ENCODE measurements at places on chromosomes 11 and 22.
A peak's percentile ranks its signal among the peaks of the same experiment; 100 is the strongest.

GRCh38 chr11:43866969-43867368 lies 13.7 kb upstream of the ALKBH3 start:
- no peak for DNase-seq

DNA sequence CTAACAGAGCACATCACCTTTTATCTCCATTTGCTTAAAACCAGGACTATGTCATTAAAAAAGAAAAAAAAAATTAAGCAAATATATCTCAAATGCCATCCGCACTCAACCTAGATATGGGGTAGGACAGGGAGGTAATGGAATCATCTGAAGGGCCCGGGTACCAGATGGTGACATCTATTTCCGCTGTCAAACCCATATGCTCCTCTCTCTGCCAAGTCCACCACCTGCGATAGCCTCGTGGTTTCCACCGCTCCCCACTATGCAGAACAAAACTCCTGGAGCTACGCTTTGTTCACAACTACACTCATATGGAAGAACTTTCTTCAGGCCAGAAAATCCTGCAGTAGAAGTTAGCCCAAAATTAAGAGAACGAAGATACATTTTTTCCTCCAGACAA lies 31.4 kb downstream of the FEZ1 start:
- DNase-seq = no peak

DNA sequence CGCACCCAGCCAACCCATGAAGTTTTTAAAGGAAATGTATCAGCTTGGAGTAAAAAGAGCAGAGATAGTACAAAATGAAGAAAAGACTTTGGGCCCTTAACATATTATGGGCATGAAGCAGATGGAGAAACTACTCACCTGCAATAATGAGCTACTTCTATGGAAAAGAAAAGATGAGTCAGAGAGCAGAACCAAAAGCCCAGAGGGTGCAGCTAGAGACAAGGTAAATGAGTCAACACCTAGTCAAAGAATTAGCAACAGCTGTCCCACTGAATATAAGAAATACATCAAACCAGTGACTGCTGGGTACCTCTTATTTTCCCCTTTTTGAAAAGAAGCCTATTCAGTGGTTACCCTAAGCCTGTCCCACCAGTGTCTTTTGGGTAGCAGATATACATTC lies 61.8 kb downstream of the RPL27A start:
- no peak for DNase-seq

GRCh38 chr11:79931692-79932091 lies 490.9 kb upstream of the TENM4 start:
- no peak for DNase-seq

- no peak for DNase-seq
Measured at GRCh38 chr22:27809226-27809603, 7.7 kb upstream of the MN1 start.

- DNase-seq = peak; percentile 51
Measured at GRCh38 chr11:64263021-64263946, 12.0 kb downstream of the PLCB3 start.

DNA sequence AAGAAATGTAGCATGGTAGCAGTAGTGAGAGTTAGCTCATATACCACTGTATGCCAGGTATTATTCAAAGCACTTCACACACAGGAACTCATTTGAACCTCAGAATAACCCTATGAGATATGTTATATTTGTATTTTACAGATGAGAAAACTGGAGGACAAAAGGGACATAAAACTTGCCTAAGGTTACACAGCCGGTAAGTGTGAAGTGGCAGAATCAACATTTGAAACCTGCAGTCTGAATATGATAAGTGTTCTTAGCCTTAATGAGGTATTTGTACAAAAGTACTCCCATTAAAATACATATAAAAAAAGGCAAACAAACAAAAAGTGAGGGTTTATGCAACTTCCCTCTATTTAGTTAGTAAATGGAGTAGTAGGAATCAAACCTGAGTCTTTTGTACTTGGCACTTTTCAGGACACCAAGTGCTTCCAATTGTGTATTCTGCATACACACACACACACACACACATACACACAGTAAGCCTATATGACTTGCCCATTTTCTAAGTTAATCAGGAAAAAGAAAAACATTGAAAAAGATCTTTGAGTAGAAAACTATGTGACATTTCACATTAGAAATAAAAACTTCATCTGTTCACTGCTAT lies 223.9 kb upstream of the FOLH1 start:
- DNase-seq = no peak

GRCh38 chr22:44221710-44222475 lies 41.2 kb downstream of the PARVG start:
- no peak for DNase-seq

DNA sequence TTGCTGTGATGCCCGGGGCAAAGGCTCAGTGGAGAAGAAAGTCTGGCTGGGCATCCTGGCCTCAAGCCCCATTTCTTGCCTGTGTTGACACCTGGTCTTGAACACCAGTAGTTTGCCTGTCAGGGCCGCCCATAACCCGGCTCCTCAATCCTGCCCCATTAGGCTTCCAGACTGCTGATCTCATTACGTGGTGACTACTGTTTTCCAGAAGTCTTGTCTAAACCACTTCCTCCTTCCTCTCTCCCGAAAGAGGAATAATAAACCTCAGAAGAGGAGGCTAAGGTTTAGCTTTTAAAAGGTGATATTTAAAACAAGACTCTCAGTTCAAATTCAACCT lies 97.7 kb downstream of the CD44 start:
- DNase-seq = peak; percentile 52

GRCh38 chr11:22432291-22433093 lies 94.3 kb downstream of the SLC17A6 start:
- peak; percentile 10 for DNase-seq

- no peak for DNase-seq
Measured at GRCh38 chr11:132408877-132409276, 1038.5 kb downstream of the NTM start.

DNA sequence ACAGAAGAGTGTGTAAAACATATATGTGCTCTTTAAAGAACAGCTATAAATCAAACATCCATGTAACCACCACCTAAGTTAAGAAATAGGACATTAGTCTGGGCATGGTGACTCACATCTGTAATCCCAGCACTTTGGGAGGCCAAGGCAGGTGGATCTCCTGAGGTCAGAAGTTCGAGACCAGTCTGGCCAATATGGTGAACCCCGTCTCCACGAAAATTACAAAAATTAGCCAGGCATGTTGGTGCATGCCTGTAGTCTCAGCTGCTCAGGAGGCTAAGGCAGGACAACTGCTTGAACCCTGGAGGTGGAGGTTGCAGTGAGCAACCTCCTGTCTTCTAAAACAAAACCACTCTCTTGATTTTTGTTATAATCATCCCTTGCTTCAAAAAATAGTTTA lies 103.3 kb downstream of the LRRC32 start:
- no peak for DNase-seq

- peak; percentile 93 for DNase-seq
Measured at GRCh38 chr11:35927682-35928081, 16.2 kb upstream of the LDLRAD3 start.

DNA sequence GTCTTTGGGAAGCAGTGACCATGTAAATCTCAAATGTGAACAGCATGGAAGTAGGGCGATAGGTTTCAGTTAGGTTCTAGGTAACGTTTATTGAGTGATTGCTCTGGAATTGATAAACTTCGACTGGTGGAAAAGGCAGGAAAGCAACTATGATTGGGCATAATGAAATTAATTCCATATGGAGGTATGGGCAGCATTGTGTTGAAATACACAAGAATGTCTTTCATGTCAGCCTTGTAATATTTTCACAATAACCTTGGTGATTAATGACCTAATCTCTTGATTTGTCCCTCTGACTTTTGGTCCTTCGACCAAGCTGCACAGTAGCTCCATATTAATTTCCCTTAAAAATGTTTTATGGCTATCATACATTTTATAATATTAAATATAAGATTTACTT lies 2.8 kb downstream of the CEP57 start:
- peak; percentile 38 for DNase-seq

DNA sequence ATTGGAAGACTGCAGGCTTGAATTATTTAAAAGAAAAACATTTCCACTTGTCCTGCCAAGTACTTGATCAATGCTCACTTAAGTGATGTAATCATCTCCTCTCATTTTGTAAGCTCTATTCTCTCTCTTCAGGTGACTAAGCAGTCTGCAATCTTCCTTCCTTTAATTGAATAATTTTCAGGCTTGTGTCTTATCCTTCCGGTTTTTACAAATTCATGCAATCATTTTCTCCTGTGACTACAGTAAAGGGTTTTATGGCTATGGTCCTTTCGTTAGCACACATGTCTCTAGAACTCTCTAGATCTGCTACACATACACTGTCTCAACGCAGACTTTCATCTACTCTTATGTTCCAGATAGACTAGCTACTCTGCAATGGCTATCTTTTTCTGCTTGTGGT lies 12.6 kb upstream of the UPB1 start:
- DNase-seq = peak; percentile 72

DNA sequence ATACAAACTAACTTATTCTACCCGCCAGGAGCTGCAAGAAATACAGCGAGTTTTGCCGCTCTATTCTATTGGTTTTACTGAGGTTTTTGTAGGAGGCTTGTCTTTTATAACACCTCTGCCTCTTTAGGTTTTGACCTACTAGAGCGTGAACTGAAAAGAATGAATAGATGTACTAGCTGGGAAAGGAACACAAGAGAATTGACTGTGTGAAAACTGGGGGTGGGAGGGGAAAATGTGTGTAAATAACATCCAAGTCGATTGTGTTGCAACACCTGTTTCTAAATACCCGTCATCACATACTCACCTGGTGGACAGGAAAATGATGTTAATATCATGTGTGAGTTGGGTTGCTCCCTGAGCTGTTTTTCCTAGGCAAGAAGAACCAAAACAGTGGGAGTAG lies 12.9 kb upstream of the JHY start:
- DNase-seq = no peak

DNA sequence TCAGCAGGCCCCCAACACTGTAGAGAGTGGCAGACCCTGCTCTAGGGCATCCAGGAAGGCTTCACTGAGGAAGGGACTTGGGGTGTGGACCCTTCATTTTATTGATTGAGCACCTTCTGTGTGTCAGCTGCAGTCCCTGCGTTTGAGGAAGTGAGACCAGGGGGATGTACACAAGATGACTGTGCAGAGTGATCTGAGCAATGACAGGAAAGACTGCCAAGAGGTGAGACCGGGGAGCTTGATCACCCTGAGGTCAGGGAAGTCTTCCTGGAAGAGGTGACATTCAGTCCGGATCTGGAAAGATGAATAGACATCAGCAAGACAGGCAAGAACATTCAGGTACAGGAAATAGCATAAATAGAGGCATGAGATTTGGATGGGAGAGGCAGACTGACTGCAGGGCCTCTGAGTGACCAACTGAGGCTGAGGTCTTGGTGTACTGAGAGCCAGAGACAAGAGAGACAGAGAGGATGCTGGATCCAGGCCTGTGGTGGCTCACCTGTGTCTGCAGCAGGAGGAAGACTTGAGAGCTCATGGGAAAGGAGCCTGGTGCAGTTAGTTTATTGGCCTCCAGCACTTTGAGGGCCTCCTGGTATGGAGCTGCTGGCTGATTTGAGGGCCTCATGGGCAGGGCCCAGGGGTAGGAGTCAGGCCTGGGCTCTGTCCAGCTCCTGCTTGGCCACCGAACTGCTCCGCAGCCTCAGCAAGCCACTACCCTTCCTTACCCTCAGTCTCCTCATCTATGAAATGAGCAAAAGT lies 5.2 kb downstream of the DGAT2 start:
- DNase-seq = no peak

- no peak for DNase-seq
Measured at GRCh38 chr11:17412488-17413180, 24.2 kb upstream of the KCNJ11 start.

GRCh38 chr11:114650661-114651060 lies 27.7 kb upstream of the NXPE2 start:
- DNase-seq = no peak

GRCh38 chr11:34337016-34337415 lies 20.8 kb downstream of the ABTB2 start:
- DNase-seq = no peak

DNA sequence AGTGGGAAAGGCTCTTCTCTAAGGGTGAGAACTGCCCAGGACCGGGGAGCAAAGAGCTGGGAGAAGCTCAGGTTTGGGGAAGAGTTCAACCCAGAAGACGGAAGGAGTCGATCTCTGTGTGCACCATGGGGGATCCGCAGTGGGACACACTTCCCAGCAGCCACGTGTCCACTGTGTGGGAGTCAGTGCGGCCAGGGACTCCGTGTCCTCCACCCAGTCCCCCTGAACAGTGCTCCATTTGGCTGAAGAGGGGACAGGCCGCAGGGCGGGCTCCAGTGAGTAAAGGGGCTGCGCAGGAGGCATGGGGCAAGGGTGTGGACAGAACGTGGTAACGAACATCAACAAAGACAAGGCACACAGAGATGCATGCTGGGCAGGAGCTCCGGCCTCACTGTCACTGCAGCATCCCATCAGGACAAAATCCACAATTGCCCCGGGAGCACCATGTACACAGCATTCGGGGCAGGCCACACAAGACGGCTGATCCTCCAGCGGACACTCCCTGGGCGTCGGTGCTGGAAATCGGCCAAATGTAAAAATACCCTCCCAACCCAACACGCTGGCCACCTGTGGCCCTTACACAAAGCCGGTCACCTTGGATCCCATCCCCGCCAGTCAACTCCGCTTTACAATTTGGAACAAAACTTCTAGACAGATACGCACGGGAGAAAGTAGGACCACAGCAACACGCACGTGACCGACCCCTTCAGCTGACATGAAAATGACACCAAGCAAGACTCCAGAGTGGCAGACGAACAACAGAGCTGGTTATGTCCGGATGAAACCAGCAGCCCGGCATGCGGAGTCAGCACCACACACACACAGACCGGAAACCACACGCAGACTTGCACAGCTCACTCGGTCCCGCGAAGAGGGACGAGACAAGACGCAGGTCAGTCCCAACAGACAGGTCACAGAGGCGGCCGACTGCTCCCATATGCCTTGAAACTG lies 366.8 kb downstream of the SHANK2 start:
- DNase-seq = peak; percentile 10

GRCh38 chr22:29216011-29216872 lies 10.5 kb downstream of the EMID1 start:
- no peak for DNase-seq

- no peak for DNase-seq
Measured at GRCh38 chr11:28729339-28729738, 621.2 kb downstream of the METTL15 start.

DNA sequence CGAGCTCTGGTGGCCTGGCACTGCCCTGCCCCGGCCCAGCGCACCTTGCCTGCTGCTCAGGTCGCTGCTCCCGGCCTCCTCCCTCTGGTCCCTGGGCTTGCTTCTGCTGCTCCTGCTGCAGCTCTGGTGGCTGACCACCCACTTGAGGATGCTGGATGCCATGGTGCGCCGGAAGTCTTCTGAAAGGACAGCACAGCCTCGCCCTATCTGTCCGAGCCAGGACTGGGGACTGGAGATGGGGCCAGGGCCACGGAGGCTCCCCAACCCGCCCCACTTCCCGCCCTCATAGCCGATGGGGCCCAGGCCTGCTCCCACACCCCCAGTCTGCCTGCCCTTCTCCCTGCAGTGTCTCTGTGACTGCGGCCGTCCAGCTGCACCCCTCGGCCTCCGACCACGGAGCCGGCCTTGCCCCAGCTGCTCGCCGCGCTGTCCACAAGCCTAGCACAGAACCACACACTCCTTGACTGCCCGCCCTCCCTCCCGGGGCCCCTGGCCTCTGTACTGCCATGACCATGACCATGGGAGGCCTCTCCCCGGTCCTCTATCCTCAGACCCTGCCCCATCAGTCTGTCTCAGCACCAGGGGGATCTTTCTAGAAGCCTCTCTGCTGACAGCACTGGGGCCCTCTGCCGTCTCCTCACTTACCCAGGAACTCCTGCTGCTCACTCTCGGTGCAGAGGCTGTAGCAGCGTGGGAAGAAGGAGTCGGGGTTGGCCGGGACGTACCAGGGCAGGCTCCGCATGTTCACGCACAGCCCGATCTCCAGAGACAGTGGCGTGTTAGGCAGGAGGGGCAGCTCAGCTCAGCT lies 12.7 kb downstream of the TTLL8 start:
- no peak for DNase-seq
